NCI-H226 (cell line): ENCODE measurements at places on chromosomes 16 and 17.

GRCh38 chr17:40448639-40449261 is 5.5 kb downstream of the IGFBP4 start:
- DNase-seq = peak; percentile 1

GRCh38 chr17:30808785-30809286 is 15.7 kb downstream of the CRLF3 start:
- DNase-seq = no peak

DNA sequence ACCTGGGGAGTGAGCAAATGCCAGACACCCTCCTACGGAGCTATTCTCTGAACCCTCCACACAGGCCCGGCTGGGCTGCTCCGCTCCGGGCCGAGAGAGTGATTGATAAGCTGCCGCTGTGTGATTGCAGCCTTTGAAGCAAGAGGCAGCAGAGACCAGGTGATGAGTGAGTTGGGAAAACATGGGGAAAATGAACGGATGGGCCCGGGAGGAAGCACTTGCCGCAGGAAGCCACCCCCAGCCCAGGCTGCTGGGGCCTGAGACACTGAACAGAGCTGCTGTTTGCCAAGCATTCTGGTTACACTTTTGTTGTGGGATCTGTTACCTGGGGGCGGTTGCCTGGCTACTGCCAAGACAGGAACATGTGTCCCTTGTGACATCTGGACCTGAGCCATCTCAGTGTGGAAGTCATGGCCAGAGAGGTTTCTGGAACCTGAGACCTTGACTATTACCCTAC is 46.4 kb upstream of the KLHDC4 start:
- no peak for DNase-seq

GRCh38 chr17:8867361-8867981 is at the start of gene PIK3R6:
PIK3R6 (minus strand) TSS chr17:8867674; CDS start chr17:8849794, 17,880 bp downstream.
- DNase-seq = no peak

DNA sequence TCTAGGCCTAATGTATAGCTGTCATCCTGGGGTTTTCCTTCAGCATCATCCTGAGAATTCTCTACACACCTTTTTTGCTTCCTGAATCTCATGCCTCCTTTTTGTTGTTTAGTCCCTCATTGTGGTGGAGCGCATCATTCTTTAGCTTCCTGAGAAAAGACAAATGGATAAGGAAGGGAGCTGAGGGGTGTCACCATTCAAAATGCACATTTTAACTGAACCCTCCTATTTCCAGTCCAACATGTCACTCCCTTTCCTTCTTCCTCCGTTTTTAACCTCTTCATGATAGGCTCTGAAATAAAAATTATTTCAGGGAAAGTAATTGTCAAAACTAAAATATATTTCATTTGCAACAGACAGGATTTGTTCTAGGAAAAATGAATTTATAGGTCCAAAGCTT is 39.7 kb upstream of the GNAO1 start:
- DNase-seq = no peak

GRCh38 chr17:43737722-43738121 is 20.9 kb downstream of the SOST start:
- DNase-seq = no peak

DNA sequence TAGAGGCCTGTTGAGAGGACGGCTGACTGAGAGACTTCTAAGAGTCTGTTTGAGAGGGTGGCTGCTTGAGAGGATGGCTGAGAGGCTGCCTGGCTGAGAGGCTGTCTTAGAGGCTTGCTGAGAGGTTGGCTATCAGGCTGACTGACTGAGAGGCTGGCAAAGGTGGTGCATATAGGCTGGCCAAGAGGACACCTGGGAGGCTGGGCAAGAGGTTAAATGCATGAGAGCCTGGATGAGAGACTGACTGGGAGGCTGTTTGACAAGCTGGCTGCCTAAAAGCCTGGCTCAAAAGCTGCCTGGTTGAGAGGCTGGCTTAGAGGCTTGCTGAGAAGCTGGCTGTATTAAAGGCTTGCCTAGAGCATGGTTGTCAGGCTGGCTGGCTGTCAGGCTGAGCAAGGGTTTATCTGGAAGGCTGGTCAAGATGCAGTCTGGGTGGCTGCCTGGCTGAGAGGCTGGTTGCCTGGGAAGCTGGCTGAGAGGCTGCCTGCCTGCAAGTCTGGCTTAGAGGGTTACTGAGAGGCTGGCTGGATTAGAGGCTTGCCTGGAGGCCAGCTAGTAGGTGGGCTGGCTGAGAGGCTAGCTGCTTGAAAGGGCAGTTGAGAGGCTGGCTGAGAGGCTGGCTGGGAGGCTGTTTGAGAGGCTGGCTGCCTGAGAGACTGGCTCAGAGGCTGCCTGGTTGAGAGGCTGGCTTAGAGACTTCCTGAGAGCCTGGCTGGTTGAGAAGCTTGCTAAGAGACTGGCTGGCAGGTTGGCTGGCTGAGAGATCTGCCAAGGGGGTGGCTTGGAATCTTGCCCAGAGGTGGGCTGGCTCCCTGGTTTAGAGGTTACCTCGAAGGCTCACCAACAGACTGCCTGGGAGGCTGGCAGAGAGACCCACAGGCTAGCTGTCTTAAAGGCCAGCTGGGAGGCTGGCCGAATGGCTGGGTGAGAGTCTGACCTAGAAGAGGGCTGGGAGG is 38.3 kb upstream of the ACSM2B start:
- DNase-seq = no peak
